Mammary epithelial cell (primary cell): ENCODE measurements at places on chromosomes 2 and 18. TPM values are rescaled to one million over a fixed set of nuclear protein-coding genes. Genes with fewer than 3 reads are reported as not detected.

The FOSL2 gene
- 92.9 TPM for total RNA-seq

The NEB gene
- total RNA-seq = under 0.01 TPM

The B3GNT7 gene
- total RNA-seq = 7.3 TPM

The C2orf15 gene
- total RNA-seq = 2.0 TPM

The MEP1B gene
- under 0.01 TPM for total RNA-seq

The COBLL1 gene
- 35.0 TPM for total RNA-seq

The GNAL gene
- total RNA-seq = 40.8 TPM

The LRRTM1 gene
- total RNA-seq = not detected

The NPAS2 gene
- 116 TPM for total RNA-seq

The C2orf78 gene
- not detected for total RNA-seq

The DNAH7 gene
- total RNA-seq = 1.0 TPM

The MAP3K20 gene
- 109 and 120 TPM in 2 replicates for total RNA-seq

The CERKL gene
- 0.13 TPM in 1 of 2 replicates, not detected in the other for total RNA-seq
